Lower lobe of right lung (tissue), 2 donors: ENCODE measurements at places on chromosomes 7 and 10.

DNA sequence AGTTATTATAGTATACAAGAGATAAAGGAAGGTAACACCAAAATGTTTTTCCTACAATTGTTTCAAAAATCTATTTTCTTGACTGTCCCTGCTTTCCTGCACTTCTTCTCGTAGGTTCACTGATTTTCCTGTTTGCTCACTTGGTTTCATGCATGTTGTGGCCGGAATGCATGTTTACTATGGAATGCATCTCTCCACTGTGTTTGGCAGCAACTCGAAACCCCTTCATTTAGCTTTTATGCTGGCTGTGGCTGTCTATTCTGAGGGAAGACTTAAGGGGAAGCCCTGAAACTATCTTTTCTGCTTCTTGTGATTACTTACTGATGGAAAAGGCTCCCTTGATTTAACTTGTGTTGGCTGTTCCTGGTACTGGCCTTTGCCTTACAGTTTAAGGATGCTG lies 120.3 kb downstream of the NRG3 start:
- no peak overlapping the region for H3K27ac ChIP-seq
- H3K4me1 ChIP-seq: no peaks in the 10 kb centered on the region
- no peak overlapping the region for H3K4me3 ChIP-seq
- no peak for DNase-seq
- no peaks in the 10 kb centered on the region for H3K36me3 ChIP-seq

- H3K27ac ChIP-seq: no peak overlapping the region
- no peak for DNase-seq
- no peaks in the 10 kb centered on the region for H3K36me3 ChIP-seq
- peaks cover 34% of the 10 kb centered on the region for H3K27me3 ChIP-seq
- peaks cover 9% of the 10 kb centered on the region for H3K4me1 ChIP-seq
- no peak overlapping the region for H3K4me3 ChIP-seq
These were observed 102.7 kb downstream of the GRID1 start for GRCh38 chr10:86263907-86264306.

DNA sequence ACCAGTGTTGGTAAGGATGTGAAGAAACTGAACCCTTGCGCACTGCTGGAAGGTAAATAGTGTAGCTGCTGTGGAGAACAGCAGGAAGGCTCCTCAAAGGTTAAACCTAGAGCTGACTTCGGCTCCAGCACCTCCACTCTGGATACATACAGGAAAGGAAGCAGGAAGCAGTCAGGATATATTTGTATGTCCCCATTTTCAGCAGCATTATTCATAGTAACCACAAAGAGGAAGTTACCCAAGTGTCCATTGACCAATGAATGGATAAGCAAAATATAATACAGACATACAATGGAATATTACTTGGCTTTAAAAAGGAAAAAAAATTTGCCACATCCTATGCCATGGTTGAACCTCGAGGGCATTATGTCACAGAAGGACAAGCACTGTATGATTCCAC lies 15.0 kb downstream of the RET start:
- no peak for DNase-seq
- H3K27me3 ChIP-seq: peaks cover 6% of the 10 kb centered on the region
- H3K4me1 ChIP-seq: no peaks in the 10 kb centered on the region
- no peaks in the 10 kb centered on the region for H3K36me3 ChIP-seq
- H3K27ac ChIP-seq: no peak overlapping the region

DNA sequence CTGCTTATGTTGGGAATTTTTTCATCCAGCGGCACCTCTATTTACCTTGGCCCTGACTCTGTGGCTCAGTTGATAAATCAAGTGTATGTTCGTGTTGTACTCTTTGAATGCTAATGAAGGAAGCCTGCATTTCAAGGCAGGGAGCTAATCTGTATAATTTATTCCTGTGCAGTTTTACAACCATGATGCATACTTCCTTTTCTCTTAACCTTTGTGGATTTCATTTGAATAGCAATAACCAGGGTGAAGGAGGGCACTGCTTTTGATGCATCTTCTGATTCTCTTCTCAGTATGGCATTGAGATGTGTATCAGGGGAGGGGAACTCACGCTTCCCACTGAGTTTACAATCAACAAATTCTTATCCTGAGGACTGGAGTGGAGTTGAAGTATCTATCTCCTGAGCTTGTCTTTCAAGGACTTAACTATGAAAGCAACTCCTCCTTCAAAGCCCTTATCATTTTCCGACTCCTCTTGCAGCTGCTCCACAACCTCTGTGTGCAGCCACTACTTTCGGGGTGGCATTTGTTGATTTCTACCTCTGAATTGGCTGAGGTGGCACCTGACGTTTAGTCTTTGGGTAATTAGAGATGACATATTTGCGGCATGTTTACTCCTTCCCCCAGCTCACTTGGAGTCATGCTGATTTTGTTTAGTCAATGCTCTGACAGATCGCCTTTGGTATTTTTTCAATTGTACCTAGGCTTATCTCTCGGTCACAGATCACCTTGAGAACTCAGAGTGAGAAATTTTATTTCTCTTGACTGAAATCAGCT lies 275.2 kb downstream of the PHTF2 start:
- no peak overlapping the region for H3K27ac ChIP-seq
- H3K36me3 ChIP-seq: no peaks in the 10 kb centered on the region
- no peaks in the 10 kb centered on the region for H3K4me1 ChIP-seq
- H3K27me3 ChIP-seq: no peaks in the 10 kb centered on the region
- no peak for DNase-seq
- no peak overlapping the region for H3K4me3 ChIP-seq

DNA sequence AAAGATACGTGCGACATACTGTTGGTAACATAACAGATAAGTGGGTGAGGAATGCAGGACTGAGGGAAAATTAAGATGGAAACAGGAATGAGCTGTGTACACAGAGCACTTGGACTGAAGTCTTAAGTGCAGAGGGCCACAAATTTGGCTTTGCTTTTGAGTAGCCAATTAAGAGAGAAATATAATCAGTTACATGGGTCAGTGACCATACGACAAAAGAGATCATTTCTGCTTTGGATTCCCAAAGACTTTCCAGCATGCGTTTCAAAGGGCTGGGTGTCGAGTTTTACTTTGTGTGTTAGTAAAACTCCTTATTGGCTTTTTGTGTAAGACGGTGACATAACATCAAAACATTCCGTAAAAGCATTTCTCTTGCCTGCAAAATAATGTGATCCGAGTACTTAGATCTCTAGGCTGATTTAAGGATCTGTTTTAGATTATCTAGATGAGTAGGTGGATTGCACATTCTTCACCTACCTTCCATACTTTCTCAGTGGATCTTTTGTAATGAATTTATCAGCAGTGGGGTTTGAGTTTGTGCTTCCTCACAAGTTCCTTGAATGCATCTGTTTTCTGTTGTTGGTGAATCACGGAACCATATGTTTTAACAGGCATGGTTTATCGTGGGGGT lies 7.5 kb downstream of the RABGEF1 start:
- H3K4me3 ChIP-seq: no peak overlapping the region
- no peak for DNase-seq
- no peaks in the 10 kb centered on the region for H3K27me3 ChIP-seq
- H3K36me3 ChIP-seq: peaks cover 8% of the 10 kb centered on the region
- peaks cover 9% of the 10 kb centered on the region for H3K4me1 ChIP-seq
- peak overlapping the region; percentile 13 for H3K27ac ChIP-seq

DNA sequence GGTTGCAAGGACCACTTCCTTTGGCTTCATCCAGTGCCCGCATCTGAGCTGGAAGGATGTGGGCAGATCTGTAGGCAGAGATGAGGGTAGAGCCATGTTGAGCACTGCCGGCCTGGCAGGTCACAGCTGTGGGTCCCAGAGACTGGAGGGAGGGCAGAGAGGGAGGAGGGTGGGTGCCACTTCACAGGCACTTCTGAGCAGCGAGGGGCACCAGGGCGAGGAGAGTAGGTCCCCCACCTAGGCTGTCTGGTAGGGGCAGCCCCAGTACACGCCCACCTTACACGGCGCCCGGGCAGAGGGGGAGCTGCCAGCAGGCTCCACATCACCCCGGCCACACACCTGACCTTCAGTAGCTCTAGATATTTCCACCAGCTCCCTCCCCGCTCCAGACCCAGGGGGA lies 473.0 kb upstream of the FOXK1 start:
- no peak for DNase-seq
- no peak overlapping the region for H3K4me3 ChIP-seq
- H3K27me3 ChIP-seq: no peaks in the 10 kb centered on the region
- H3K36me3 ChIP-seq: no peaks in the 10 kb centered on the region
- H3K4me1 ChIP-seq: no peaks in the 10 kb centered on the region
- no peak overlapping the region for H3K27ac ChIP-seq

GRCh38 chr7:82098414-82098813 lies 328.6 kb upstream of the HGF start:
- DNase-seq: no peak
- no peak overlapping the region for H3K27ac ChIP-seq
- H3K36me3 ChIP-seq: no peaks in the 10 kb centered on the region
- no peak overlapping the region for H3K4me3 ChIP-seq
- H3K4me1 ChIP-seq: no peaks in the 10 kb centered on the region

DNA sequence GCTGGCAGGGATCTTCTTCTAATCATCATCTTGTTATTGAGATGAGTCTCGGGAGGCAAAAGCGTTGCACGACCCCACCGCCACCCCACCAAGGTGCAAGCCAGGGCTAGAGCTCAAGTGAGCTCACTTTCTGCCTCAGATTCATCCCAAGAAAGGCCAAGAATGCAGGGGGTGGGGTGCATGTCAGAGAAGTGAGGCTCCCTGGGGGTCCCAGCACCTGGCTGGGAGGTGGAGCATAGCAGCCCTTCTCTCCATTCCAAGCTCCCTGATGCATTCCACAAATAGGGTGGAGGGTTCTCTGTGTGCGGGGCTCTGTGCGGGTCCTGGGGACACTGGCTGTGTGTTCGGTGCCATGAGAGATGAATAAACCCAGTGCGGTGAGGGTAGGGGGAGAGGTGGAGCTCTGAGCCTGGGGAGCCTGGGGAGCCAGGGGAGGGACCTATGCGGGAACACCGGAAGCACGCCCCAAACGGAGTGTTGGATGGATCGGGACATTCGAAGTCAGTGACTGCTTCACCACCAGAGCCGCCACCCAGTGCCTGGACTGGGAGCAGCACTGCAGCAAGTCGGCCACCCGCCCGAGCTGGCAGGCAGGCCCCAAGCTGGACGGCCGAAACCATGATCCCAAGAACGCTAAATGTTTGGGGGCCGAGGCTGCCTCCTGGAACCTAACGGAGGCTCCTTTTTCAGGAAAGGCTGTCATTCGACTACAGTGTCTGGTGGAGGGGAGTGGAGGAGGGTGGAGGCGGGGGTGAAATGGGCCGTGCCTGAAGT lies 17.9 kb upstream of the HMX3 start:
- H3K36me3 ChIP-seq: no peaks in the 10 kb centered on the region
- H3K27me3 ChIP-seq: peaks cover 56% of the 10 kb centered on the region
- no peak overlapping the region for H3K4me3 ChIP-seq
- H3K4me1 ChIP-seq: no peaks in the 10 kb centered on the region
- DNase-seq: no peak

GRCh38 chr10:21273400-21273968 lies 252.0 kb downstream of the SKIDA1 start:
- H3K36me3 ChIP-seq: no peaks in the 10 kb centered on the region
- H3K27me3 ChIP-seq: no peaks in the 10 kb centered on the region
- DNase-seq: no peak
- no peaks in the 10 kb centered on the region for H3K4me1 ChIP-seq
- no peak overlapping the region for H3K4me3 ChIP-seq
- H3K27ac ChIP-seq: no peak overlapping the region

- DNase-seq: peak; percentile 90
- H3K4me3 ChIP-seq: peak within 1 kb of the TSS; percentile 75
- peak within 1 kb of the TSS; percentile 92 for H3K27ac ChIP-seq
- peaks cover 27% of the 10 kb centered on the region for H3K4me1 ChIP-seq
These were observed at the start of gene ECHDC3 for GRCh38 chr10:11742009-11742778. ECHDC3 (plus strand) TSS chr10:11742382; CDS start chr10:11742577, 195 bp downstream.

- H3K4me1 ChIP-seq: peaks cover 39% of the 10 kb centered on the region
- no peaks in the 10 kb centered on the region for H3K27me3 ChIP-seq
- no peak overlapping the region for H3K27ac ChIP-seq
These were observed 269.5 kb downstream of the TRIL start for GRCh38 chr7:28688651-28689050.

DNA sequence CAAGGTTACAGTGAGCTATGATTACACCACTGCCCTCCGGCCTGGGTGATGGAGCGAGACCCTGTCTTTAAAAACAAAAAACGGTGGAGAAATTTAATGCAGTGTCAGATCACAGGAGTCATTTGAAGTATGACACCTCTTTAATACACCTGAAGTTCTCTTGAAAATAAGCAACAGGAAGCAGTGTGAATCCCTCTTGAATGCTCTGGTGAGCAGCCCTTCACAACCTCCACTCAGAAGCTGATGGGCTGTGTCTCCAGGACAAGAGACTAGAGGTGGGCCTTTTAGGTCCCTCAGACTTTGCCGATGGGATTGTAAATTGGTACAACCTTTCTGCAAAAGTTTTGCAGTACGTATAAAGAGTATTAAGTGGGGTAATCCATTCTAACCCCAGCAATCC lies 50.1 kb downstream of the CYP26A1 start:
- H3K4me1 ChIP-seq: no peaks in the 10 kb centered on the region
- no peak overlapping the region for H3K27ac ChIP-seq
- H3K27me3 ChIP-seq: no peaks in the 10 kb centered on the region
- DNase-seq: no peak

DNA sequence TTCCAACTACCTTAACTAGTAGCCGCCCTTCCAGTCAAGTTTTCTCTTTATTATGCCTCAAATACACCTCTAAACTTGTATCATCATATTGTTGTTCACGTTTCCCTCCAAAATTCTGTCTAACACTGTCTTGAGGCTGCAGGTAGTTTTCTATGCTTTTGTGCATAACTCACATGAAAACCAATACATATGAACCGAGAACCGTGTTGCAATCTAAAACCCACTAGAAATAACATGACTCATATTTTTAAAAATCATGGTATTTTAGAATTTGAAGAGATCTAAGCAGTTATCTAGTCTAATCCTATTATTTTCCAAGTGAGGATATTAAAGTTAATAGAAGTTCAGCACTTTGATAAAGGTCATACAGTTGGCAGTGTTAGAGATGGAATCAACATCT lies 18.2 kb downstream of the LIPF start:
- no peak overlapping the region for H3K27ac ChIP-seq
- H3K4me3 ChIP-seq: no peak overlapping the region
- no peaks in the 10 kb centered on the region for H3K4me1 ChIP-seq
- DNase-seq: no peak
- no peaks in the 10 kb centered on the region for H3K36me3 ChIP-seq
- H3K27me3 ChIP-seq: no peaks in the 10 kb centered on the region

GRCh38 chr7:13797545-13797944 lies 191.9 kb downstream of the ETV1 start:
- H3K4me1 ChIP-seq: no peaks in the 10 kb centered on the region
- no peak overlapping the region for H3K27ac ChIP-seq
- no peak overlapping the region for H3K4me3 ChIP-seq
- H3K27me3 ChIP-seq: no peaks in the 10 kb centered on the region
- DNase-seq: no peak

GRCh38 chr10:61795551-61795950 lies 105.9 kb upstream of the ARID5B start:
- H3K27ac ChIP-seq: no peak overlapping the region
- no peak overlapping the region for H3K4me3 ChIP-seq
- no peak for DNase-seq
- H3K27me3 ChIP-seq: no peaks in the 10 kb centered on the region
- no peaks in the 10 kb centered on the region for H3K36me3 ChIP-seq
- H3K4me1 ChIP-seq: peaks cover 6% of the 10 kb centered on the region

- peaks cover 47% of the 10 kb centered on the region for H3K4me1 ChIP-seq
- H3K4me3 ChIP-seq: no peak overlapping the region
- H3K36me3 ChIP-seq: no peaks in the 10 kb centered on the region
- no peaks in the 10 kb centered on the region for H3K27me3 ChIP-seq
- no peak overlapping the region for H3K27ac ChIP-seq
These were observed 57.9 kb downstream of the GRB10 start for GRCh38 chr7:50724526-50725520.
